ENCODE measurements at places on chromosomes 13 and 19.

- no peak for DNase-seq
Observed at GRCh38 chr13:100541897-100542825, 46.4 kb downstream of the GGACT start.

GRCh38 chr19:49564616-49565045 is 15.7 kb downstream of the NOSIP start:
- DNase-seq, result no peak

DNA sequence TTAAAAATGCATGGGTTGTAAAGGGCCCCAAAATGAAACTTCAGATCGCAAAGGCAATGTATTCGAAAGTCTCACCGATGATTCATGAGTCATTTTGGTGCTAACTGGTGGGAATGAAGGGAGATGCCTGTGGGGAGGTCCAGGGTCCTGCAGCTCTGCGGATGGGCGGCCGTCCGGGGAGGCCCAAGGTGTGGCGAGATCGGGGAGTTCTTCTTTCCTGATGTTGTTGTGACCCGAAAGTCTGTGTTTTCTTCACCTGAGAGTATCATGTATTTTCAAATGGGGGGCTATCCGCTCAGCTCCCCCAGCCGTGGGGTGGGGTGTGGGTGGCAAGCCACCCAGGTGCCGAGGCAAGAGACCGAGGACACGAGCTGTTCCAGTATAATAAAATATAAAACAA is 36.5 kb downstream of the TFDP1 start:
- DNase-seq, result no peak

GRCh38 chr19:37997911-37998344 is 90.9 kb downstream of the SIPA1L3 start:
- DNase-seq, result peak; percentile 97

GRCh38 chr19:58513213-58513693 is 1.5 kb upstream of the SLC27A5 start:
- no peak for DNase-seq

DNA sequence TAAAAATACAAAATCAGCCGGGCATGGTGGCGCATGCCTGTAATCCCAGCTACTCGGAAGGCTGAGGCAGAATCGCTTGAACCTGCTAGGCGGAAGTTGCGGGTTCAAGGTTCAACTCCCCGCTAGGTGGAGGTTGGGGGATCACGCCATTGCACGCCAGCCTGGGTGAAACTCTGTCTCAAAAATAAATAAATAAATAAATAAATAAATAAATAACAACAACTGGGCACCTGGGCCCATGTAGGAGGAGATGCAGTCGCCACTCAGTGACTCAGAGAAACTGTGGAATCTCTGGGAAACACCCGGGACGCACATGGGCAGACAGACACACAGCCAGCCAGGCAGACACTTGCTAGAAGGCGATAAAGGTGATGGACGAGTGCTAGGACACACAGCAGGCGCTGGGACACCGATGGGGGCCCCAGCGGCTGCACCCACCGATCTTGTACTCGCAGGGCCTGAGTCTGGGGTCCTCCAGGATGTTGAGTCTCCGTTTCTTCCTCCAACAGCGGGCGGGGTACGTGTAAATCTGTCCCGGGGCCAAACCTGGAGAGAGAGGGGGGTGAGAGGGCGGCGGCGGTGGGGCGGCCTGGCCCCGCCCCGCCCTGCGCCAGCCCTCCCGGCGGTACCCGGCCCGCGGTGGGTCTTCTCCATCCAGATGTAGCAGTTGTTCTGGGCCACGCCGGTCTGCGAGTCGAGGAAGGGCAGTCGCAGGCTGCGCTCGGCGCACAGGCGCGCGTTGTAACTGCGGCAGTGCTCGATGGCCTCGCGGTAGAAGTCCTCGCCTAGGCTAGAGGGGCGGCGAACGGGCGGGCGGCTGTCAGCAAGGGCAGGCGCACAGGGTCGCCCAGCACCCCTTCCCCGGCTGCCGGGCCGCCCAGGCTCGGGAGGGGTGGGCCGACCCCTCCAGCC is 1.8 kb downstream of the DPF1 start:
- no peak for DNase-seq

- no peak for DNase-seq
Observed at GRCh38 chr19:19650331-19650730, 6.9 kb upstream of the GMIP start.

GRCh38 chr13:42361701-42362100 is 89.7 kb downstream of the AKAP11 start:
- no peak for DNase-seq

GRCh38 chr13:109645831-109646230 is 140.6 kb downstream of the IRS2 start:
- no peak for DNase-seq

GRCh38 chr13:113220877-113221276 is 11.5 kb downstream of the CUL4A start:
- DNase-seq, result peak; percentile 24

DNA sequence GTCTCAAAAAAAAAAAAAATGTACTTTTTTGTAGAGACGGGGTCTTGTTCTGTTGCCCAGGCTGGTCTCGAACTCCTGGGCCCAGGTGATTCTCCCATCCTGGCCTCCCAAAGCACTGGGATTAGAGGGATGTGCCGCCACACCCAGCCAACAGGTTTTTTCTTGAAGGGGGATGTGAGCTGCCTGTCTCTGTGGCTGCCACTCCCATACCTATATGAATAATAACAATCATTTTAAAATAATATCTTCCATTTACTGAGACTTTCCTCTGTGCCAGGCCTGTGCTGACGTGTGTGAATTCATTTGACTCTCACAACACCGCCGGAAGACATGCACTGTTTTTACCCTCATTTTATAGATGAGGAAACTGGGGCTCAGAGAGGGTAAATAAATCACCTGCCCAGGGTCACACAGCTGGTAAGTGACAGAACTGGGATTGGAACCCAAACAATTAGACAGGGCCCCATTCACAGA is 7.2 kb upstream of the BCL3 start:
- no peak for DNase-seq

DNA sequence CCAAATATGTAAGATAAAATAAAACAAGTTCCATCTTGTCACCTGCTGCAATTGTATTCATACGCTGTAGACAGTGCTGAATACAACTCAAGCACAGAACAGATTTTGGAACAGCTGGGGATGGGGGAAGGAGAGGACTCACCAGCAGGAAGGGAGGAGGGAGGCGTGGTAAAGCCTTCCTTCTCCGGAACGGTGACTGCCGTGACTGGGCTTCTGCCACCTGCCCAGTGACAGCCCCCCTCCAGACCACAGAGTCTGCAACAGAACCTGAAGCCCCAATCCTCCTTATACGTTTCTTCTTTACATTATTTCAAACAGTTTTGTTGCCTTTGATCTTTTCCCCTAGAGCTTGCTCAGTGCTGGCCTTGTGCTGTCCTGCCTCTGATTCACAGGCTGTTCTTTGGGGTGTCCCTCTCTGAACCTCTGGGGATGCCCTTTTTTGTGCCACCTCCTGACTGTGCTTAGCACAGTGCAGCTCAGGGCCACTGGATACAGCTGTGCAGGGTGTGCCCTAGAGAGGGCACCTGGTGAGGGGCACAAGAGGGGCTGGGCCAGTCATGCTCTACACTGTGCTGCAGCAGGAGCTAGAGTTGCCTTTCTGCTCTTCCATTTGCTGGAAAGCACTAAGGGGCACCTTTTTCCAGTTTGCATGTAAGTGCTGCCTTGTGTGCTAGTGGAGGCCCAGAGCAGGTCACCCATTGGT is 213.0 kb downstream of the ZIC5 start:
- DNase-seq, result no peak

DNA sequence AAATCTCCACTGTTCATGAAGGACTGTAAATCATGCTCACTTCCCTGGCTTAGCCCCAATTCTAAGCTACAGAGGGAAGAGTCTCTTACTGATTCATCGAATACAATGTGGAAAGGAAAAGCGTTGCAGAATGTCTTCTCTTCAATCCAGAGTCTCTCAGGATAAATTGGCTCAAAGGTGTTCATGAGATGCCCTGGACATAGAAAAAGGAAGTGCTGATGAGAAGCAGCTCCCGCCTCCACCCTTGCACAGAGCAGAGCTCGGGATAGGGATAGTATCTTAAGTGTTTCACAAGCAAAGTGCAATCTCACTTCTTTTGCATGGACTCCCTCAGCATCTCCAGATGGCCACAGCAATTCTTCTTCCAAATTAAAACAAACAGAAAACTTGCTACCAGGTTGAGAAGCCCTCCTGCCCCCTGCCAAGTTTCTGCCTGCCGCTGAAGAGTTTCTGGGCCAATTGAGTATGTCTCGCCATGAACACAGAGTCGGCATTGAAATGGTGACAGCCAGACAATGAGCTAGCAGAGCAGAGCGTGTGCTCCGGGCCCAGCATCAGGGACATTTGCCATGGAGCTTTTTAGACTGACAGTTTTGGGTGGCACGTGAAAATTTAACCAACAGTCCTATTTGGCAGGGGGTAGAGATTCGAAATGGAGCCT is 85.7 kb downstream of the C13orf42 start:
- no peak for DNase-seq

DNA sequence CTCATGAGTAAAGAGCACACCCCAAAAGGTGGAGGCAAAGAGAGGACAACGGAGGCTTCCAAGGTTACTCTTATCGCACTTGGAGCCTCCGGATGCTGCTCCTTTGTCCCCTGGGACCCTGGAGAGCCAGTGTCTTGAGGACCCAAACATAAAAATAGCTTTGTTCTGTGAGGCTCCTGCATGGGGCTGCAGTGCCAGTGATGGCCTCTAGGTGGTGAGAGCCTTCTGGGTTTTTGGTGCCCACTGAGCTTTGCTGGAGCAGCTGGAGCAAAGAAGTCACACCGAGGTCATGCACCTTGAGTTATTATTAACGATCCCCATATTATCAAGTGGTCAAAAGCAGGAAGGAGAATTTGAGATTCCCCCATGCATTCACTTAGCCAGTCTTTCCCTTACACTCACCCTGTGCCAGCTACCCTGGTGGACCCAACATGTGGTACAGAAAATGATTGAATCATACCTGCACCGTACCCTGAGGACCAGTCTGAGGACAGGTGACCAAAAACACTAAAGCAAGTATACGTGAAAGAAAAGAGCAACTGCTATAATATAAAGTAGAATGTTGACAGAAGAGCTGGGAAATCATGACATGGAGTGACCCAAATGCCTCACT is 41.5 kb downstream of the ZNF682 start:
- DNase-seq, result peak; percentile 20

- peak; percentile 88 for DNase-seq
Observed at GRCh38 chr19:9914315-9915207, 21.8 kb downstream of the OLFM2 start.
